CD4-positive, alpha-beta T cell treated with Interleukin-2 at 100 ng/mL for 4 hours (primary cell): ENCODE measurements at places on chromosomes 12 and 14.

DNA sequence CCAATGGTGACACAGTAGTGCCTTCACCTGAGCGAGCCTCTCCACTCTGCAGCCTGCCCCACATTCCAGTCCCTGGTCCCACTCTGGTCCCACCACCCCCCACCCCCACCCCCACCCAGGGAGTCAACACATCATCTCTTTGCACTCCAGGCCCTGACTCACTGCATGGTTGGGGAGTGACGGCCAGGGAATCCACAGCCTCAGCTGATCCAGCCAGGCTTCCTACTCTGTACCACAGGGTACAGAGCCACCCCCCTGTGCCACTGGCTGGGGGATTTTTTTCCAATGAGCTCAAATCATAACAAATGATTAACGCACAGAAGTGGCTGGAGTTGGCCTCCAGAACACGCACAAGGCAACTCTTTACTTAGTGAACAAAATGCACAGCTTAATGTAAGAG is 233.7 kb downstream of the NTF3 start:
- no peak for DNase-seq

- DNase-seq: no peak
Observed at GRCh38 chr14:90184571-90185266, 71.6 kb upstream of the PSMC1 start.

DNA sequence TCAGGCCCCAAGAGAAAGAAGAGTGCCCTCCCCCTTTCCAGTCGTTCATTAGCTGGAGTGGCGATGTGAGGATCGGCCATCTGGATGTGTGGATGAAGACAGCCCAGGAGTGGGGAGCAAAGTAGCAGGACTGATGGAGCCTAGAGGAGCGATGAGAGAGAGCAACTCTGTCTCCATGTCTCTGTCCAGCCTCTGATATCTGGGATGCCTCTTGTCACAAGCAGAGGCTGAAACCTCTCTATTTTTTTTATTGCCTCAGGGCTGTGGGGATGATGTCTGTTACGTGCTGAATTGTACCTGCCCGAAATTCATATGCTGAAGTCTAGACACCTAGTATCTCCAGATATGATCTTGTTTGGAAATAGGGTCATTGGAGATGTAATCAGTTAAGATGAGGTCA is 2.7 kb downstream of the SERPINA11 start:
- no peak for DNase-seq

DNA sequence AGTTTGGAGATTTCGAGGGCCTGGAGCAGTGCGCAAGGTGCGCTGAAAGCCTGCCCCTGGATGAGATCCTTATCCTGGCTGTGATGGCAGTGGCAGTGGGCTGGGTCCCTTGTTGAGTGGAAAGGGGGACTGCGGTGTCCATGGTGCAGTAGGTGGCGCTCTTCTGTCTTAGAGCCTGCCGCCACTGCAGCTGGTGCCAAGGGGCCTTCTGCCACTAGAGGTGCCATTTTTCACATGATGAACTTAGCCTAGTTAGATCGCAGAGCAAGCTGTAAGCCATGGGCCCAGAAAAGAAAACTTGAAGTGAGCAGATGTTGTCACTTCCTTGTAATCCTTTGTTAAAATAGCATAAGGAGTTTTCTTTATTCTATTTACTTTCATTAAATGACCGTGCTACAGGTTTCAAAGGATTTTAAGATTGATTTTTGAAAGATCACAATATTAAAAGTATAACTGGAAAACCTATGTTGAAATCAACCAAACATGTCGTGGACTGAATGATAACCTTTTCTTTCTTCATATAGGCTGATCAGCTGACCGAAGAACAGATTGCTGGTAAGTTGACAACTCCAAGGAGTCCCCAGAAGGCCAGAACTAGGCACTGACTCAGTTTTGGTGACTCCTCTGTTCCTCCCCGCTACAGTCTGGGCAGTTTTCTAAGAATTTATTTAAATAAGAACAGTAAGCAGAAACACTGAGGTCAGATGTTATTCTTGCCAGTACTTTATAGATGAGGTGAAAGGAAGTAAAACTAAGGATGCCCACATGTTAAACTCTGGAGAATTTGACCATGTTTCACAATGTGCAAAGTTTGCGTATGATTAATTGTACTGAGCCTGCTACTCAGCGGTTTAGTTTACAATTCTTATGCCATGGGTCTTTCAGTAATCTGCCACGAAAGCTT is 3.0 kb downstream of the CALM1 start:
- peak; percentile 90 for DNase-seq

GRCh38 chr12:92942905-92943304 is 13.8 kb upstream of the EEA1 start:
- no peak for DNase-seq

DNA sequence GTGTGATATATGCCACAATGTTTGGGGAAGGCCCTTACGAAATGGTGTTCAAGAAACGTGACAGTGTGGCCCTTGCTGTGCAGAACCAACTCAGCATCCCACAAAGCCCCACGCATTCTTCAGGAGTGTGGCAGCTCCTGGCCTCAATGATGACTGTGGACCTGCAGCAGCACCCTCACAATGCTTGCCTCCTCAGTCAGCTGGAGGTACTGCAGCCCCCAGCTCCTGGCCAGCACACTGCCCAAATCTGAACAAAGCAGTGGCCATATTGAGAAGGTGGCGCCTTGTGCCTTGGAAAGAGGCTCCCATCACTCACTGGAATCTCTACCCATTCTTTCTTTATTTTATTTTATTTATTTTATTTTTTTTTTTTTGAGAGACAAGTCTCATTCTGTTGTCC is 10.4 kb downstream of the POLE2 start:
- DNase-seq: no peak

DNA sequence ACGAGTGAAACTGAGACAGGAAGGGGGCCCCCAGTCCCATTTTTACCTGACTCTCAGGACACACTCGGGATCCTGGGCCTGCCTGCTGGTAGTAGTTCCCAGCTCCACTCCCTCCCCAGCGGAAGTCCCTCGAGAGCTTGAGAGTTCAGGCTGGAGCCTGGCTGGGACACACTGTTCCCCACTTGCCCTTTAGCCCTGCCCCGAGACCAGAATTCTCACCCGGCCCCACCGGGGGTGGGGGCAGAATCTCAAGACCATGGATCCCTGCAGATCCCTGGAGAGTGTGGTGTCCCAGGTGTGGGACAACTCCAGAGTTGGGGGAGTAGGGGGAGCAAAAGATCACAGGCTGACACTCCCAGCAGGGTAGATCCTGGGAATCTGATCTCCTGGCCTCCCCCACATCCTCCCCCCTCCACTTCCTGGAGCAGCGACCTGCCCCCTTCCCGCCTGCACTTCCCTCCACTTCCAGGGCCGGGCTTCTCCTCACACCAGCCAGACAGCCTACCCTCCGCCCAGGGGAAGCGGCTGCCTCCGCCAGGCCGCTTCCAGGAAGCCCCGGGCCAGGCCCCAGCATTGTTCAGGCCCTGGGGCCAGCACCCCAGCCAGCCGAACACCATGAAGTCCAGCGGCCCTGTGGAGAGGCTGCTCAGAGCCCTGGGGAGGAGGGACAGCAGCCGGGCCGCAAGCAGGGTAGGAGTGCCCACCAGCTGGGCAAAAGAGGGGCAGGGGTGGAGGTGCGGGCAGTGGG is at the start of gene TNS2:
Gene TNS2 (plus strand): TSS at position 495 of the 748 bp plus-strand sequence. CDS start 121 bp downstream, at position 616.
- no peak for DNase-seq

DNA sequence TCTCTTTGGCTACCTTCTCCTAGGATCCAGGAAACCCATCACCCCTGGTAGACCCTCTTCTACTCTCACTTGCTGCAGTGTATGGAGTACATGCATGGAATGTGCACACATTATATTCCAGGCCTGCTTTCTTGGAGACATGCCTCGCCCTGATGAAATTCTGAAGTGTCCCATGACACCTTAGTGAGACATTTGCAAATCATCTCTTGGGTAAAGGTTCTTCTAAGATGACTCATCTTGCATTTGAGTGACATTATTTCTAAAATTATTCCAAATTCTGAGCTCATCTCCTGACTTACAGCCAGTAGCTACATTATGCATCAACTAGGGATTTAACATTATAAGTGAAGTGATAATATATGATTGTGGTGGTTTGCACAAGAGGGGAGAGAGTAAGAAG is 49.8 kb downstream of the SDR9C7 start:
- DNase-seq: no peak

DNA sequence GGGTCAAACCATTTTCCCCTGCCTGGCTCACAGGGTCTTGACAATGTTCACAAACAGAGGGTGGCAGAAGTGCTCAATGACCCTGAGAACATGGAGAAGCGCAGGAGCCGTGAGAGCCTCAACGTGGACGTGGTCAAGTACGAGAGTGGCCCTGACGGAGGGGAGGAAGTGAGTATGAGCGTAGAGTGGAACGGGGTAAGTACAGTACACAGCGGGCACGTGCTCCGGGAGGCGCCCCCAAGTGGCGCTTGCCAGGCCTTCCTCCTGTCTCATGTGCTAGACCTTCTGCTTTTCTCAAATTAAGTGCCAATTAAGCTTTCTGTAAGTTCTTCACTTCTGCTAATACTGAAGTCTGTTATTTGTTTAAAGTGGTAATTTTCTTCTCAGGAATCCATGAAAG is 35.9 kb downstream of the XRCC3 start:
- DNase-seq: peak; percentile 27

GRCh38 chr12:123267991-123268843 is 3.4 kb downstream of the CDK2AP1 start:
- no peak for DNase-seq

- DNase-seq: peak; percentile 62
Observed at GRCh38 chr12:68613209-68613904, 2.7 kb downstream of the RAP1B start.

DNA sequence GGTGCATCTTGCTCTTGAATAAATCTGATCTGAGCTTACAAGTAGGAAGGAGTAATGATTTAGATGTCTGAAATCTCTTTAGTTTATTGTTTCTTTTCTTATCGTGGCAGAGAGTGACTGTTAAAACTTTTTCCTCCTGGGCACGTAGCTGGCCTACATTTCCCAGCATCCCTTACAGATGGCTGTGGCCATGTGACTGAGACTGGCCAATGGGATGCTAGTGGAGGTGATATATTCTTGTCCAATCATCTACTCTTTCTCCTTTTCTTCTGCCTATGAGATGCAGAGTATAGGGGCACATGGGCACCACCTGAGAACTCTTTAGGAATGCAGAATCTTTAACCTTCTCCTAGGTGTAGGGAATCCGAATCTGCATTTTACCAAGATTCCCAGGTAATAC is 237.3 kb downstream of the RGS6 start:
- no peak for DNase-seq

GRCh38 chr12:19688532-19688931 is 249.2 kb downstream of the AEBP2 start:
- no peak for DNase-seq

DNA sequence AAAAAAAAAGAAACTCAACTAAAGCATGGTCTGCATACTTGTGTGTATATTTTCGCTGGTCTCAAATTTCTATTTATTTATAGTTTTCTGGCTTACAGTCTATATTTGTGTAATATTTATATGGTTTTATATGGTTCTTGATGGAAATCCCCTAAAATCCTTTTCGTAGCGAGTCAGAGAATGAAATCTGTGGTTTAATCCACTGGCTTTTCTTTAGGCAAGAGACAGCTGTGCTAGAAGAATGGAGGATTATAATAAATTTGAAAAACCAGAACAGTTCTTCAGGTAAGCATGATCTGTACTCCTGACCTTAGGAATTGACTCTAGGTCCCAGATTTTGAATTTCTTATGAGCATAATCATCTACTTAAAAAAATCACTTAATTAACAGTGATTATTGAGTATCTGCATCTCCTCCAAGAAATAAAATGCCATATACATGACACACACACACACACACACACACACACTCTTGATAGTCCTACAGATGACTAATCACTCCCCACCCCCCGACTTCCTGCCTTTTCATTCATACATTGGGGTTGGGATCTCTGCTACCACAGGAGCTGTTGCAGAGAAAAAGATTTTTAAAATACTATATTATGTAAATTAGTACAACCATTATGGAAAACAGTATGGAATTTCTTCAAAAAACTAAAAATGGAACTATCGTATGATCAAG is 113.4 kb downstream of the CRADD start:
- peak; percentile 44 for DNase-seq

DNA sequence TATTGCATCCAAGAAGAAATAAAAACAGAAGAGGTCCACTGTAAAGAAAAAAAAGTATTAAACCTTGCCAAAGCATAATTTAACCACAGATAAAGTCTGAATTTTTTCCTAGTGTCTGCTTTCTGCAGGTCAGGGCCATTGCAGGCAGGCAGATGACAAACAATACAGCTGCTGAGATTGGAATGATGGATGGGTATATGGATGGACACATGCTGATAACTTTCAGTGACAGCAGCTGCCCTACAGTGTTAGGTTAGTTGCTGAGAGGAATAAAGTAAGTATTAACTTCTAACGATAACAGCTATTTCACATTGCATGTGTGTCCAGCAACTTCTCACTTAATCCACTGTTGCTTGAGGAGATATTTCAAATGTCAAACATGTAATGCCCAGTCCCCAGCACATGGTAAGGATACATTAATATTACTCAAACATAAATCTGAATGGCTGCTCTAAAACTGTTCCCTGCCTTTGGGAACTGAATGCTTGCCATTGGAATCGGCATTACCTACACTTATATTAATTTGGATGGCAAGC is 515.3 kb downstream of the RMST start:
- no peak for DNase-seq

DNA sequence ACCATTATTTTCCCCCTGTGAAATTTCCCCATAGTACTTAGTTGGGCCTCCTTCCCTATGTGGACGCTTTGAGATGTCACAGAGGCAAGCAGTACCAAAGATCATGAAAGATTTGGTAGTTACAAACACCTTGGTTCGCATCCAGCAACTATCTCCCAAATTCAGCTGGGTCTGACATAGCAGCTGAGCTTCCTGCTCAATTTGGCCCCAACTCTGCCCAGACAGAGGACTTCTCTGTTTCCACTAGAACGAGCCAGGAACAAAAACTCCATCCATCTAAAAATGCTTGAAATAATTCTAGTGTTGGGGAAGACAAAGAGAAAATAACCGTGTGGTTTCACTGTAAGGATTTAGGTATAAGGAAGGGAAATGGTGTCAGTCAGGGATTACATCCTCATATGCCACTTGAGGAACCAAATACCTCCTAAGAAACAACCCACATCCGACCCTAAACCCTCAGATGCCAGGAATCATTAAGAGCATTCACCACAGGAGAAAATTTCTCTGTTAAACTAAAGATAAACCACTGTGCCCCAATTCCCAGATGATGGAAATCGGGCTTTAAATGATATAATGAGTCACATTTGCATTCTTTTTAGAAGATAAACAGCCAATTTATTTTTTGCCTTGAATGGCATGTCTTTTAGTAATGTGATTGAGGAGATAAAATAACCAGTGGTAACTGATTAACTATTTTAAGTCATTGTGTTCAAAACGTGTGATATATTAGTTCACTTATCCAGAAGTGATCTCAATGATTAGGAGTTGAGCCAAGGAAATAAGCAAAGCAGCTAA is 103.7 kb upstream of the IFNG-AS1 start:
- DNase-seq: no peak

DNA sequence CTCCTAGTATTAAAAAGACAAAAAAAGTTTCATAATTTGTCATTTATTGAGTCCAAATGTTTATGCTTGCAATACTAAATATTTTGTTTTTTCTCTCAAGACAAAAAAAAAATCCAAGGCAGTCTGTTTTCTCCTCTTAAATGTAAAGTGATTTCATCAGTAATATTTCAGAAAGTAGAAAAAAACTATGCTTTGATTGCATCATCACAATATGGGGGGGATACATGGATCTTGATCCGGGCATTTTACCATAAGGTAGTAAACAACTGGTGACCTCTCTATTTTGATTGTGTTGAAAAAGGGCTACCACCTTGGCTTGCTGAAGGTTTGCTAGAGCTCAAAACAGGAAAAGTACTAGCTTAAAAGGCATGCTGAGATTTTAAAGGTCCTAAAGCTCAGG is 43.6 kb downstream of the ERGIC2 start:
- DNase-seq: no peak
